ENCODE measurements at places on chromosomes 1 and 21.

GRCh38 chr1:30405631-30406212 lies 317.7 kb downstream of the MATN1 start:
- DNase-seq: no peak

- no peak for DNase-seq
Observed at GRCh38 chr1:225712391-225712790, 59.5 kb upstream of the ENAH start.

DNA sequence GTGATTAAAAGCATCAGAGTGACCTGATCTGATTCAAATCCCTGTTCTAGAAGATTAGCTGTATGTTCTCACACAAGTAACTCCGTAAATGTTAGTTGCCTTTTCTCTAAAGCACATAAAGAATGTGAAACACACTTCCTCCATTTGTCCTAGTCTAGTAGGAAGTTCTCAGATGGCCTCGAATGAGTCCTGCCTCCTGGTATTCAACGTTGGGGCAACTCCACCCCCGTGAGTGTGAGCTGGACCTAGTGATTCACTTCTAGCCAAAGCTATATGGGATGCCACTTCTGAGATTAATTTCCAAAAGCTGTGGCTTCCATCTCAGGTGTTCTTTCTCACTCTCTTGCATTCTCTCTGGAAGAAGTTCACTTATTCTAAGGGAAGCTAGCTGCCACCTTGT lies 267.6 kb downstream of the GPATCH2 start:
- DNase-seq: no peak

GRCh38 chr1:207992677-207993236 lies 81.8 kb upstream of the CD34 start:
- DNase-seq: no peak

- DNase-seq: no peak
Observed at GRCh38 chr21:15826147-15826780, 96.5 kb downstream of the USP25 start.

DNA sequence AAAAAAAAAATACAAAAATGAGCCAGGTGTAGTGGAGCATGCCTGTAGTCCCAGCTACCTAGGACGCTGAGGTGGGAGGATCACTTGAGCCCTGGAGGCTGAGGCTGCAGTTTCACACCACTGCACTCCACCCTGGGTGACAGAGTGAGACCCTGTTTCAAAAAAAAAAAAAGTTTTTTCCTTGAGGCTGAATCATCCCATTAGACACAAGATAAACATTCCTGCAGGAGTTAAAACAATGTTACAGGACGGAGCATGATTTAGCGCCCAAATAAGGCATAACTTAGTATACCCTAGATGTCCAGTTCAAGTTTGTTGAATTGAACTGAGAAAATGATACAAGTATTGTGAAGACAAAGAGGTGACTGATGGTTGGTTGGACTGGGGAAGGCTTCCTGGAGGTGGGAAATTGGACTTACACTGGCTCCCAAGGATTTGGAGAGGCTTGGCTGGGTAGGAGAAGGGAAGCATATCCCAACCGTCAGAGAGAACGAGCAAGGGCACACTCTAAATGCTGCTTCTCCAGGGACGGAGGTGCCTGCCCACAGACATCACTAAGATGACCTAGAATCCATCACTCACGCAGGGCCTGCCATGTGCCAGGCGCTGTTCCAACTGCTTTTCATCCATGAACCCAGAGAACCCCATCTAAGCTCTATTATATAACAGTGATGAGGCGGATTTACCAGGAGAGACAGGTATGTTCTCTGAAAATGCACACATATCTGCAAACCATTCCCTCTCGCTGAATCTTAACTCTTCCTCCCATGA lies 610.6 kb downstream of the KIF26B start:
- DNase-seq: no peak

DNA sequence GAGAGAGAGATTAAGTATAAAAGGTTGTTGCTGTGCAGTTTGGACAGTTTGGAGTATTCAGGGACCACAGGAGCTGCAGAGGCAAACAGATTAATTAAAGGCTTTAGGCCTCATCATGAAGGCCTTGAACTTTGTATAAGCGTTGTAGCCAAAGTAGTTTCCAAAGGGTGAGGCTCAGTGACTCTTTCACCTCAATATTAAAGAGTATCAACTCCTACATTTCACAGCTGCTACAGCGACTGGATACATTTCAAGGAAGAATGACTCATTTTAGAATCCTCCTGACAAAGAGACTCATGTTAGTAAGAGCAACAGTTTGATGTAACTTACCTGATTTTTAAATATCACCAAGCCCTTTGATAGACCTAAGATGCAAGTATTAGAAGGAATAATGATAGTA lies 355.5 kb downstream of the HLX start:
- no peak for DNase-seq

DNA sequence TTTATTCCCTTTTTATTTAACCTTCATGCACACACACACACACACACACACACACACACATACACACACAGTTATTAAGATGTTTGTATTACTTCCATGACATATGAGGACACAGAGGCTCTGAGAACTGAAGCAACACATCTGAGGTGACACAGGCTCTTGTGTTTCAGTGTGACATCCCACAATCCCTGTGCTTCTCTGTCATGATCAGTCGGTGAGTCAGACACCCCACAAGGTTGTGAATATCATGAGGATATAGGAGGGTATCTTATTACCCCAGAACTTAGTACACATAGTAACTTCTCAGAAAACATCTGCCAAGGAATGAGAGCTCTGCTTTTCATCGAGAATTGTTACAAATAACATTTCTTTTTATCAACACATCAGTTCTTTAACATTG lies 459.3 kb downstream of the PLPP3 start:
- DNase-seq: no peak

DNA sequence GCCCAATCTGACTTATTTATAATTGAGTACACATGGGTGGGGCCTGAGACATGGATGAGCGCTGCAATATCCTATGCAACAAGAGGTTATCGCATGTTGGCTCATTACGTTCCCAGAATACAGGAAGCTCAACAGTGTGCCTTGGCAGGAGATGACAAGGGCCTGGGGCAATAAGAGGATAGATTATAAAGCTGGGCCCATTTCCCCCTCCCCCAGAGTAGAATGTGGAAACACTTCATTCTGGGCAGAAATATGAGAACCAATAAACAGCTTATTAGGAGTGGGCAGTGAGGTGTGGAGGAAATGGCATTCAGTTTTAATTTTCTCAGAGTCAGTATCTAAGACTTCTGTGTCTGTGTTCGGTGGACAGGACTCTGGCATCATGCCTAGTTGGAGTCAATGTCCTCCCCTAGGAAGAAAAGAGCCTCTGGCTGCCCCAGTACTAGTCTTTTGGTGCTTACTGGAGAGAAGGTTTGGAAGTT lies 92.8 kb downstream of the PIK3R3 start:
- no peak for DNase-seq

DNA sequence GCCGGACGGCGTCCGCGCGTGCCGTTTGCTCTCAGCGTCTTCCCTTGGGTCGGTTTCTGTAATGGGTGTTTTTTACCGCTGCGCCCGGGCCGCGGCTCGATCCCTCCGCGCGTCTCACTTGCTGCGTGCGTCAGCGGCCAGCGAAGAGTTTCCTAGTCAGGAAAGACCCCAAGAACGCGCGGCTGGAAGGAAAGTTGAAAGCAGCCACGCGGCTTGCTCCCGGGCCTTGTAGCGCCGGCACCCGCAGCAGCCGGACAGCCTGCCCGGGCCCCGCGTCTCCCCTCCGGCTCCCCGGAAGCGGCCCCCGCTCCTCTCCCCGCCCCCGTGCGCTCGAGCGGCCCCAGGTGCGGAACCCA lies 159.8 kb downstream of the RUNX1 start:
- peak; percentile 73 for DNase-seq

- DNase-seq: no peak
Observed at GRCh38 chr1:109625601-109626560, 6.2 kb downstream of the AMPD2 start.

DNA sequence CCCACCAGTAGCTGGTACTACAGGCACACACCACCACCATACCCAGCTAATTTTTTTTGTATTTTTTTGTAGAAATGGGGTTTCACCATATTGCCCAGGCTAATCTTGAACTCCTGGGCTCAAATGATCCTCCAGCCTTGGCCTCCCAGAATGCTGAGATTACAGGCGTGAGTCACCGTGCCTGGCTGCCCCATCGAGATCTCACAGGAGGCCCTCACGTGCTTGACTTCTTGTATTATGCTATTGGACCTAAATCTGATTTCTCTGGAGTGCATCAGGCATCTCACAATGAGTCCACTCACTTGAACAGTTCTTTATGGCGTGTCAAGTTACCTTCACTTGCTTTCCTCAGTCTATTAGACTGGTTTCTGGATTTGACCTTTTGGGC lies 9.3 kb upstream of the RSRP1 start:
- DNase-seq: no peak

DNA sequence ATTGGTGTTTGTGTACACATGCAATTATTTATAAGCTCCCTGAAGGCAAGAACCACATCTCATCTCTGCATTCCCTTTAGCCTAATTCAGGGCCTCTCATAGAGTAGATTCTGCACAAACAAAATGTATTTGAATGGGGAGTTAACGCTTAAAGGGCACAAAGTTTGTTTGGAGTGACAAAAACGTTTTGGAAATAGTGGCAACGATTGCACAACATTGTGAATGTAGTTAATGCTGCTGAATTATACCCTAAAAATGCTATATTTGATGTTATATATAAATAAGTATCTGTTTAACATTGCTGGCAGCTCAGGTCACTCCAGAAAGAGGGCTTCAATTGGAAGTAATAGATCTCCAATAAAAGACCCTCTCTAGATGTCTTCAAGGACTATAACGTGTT lies 42.8 kb downstream of the TRIT1 start:
- no peak for DNase-seq

GRCh38 chr1:169682071-169682470 lies 29.3 kb downstream of the SELL start:
- no peak for DNase-seq

DNA sequence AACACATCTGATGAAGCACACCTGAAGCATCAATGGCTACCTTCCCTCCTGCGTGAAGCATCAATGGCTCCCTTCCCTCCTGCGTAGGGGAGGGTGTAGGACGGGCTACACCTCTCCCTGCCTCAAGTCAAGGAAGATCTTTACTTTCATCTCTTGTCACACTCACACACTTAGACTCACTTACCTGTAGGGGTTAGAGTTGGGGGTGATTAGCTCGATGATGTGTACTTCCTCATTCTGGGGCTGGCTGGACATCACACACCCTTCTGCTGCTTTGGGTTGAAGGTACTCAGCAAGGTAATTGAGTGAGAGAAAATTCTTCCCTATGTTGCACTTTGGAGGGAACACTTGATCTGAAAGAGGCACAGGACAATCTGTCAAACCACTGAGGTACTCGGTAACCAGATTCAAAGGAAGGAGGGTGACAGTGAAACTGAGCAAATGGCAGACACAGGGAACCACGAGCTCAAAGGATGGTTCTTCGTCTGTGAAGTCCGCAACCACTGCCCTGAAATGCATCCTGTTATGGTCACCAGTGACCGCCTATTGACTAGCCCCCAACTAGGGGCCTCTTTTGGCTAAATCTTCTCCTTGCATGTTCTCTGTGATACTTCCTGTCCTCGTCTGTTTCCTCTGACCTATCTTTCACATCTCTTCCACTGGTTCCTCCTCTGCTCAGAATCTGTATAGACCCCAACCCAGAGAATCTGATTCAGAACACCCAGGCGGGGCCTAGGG lies 156.2 kb downstream of the TGFBR3 start:
- DNase-seq: no peak

DNA sequence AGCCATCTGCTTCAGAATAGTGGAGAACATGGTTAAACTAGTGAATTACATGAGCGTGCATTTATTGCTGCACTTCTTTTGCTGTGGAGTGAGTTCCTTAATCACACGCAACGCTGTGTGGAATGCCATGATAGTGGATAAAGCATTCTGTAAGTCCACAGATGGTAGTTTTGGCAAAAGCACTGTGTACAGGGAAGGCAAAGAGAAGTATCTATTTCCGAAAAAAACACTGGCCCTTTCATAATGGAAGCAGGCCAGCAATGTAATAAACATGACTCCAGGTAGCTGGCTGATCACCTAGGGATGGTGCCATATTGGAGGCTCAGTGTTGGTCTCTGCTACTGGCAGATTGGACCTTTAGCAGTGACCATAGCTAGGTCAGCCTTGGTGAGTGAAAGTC lies 67.6 kb downstream of the FH start:
- no peak for DNase-seq

DNA sequence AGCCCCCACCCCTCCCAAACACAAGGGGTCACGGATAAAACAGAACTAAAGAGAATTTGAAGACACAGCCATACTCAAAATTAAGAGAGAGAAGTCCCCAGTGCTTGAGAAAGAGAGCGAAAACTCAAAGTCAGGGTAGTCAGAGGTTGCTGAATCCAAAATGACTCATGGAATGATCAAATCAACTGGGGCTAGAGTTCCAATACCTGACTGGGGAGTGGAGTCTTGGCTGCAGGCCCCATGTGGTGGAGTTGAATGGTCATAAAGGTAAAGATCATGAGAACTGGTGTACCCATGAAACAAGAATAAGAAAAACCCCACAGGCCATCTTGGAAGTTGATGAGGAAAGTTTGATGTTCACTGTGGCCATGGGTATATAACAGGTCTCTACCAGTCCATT lies 84.5 kb upstream of the LRRN2 start:
- no peak for DNase-seq

DNA sequence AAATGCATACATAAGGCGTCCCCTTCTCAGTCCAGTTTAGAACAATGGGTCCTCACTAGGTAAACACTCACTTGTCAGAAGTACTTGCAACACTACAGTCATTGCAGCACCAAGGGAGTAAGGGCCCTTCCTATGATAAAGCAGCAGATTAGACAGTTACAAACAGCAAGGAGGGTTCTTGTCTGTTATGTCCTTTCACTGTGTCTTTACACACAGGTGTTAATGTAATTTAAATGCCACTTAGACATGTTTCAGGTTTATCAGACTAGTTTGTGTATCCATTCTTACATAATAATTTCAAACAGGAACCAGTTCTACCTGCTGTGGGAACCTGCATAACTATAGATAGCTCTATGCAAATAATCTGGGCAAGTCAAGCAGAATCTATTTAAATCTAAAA lies 105.6 kb upstream of the USH2A start:
- no peak for DNase-seq

GRCh38 chr1:214861615-214862014 lies 220.9 kb upstream of the KCNK2 start:
- no peak for DNase-seq

GRCh38 chr1:65904681-65905083 lies 112.0 kb downstream of the PDE4B start:
- no peak for DNase-seq

DNA sequence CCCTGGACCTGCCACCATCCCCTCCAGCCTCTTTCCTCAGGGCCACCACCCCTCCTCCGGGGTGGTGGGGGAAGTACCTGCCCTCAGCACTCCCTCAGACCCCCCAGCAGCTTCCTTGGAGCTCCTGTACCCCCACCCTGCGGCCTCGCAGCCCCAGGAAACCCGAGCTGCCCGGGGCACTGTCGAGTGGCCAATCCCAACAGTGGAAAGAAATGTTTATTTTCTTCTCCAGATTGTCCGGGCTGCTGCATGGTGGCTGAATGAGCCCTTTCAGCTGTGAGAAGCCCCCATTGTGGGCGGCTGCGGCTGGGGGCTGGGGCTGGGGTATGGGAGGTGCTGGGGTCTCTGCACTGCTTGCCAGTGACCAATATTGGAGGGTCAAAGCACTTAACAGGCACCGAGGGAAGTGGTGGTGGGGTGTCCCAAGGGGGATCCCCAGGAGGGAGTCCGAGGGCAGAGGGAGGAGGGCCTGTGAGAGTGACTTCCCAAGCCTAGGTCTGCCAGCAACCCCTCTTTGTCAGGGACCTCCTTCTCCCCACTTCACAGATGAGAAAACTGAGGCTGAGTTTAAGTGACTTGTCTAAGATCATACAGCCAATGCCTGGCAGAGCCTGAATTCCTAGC lies 25.2 kb downstream of the RUNX3 start:
- peak; percentile 10 for DNase-seq
